T-helper 22 cell (primary cell): ENCODE measurements at places on chromosomes 2 and 18.

GRCh38 chr2:43787895-43788294, 14.1 kb downstream of the DYNC2LI1 start:
- no peak for DNase-seq

GRCh38 chr2:215137741-215138340, 585 bp downstream of the ABCA12 start:
- DNase-seq: no peak

DNA sequence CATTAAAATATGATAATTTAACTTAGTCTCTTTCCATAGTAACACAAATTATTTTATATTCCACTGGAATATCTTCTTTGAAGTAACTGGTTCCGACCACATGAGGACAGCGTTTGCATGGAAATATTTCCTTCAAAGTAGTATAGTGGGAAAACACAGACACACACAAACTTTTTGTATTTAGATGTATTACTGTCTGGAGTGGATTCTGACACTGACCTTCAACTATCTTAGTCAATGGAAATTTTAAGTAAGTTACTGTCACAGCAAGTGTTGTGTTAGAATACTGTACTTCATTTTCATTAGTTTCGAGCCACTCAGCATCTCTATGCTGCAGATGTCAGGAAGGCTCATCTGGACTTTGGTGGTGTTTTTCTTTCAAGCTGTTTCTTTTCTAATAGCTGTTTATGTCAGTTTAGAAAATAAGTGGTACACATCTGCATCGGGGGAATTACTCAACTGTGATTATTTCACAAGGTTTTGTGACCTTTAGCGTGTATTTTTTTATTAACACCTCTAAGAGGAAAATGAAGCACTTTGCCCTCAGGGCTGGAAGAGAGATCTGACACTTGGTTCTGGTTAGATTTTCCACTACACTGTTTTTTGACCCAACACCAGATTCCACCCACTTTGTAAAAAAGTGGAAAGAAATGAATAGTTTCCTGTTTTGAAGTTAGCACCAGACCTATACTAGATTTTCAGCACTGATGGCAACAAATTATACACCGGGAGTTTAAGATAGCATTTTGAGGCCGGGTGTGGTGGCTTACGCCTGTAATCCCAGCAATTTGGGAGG, 18.9 kb upstream of the THOC1 start:
- DNase-seq: no peak

- no peak for DNase-seq
Measured at GRCh38 chr18:27825689-27826088, 351.2 kb downstream of the CDH2 start.

DNA sequence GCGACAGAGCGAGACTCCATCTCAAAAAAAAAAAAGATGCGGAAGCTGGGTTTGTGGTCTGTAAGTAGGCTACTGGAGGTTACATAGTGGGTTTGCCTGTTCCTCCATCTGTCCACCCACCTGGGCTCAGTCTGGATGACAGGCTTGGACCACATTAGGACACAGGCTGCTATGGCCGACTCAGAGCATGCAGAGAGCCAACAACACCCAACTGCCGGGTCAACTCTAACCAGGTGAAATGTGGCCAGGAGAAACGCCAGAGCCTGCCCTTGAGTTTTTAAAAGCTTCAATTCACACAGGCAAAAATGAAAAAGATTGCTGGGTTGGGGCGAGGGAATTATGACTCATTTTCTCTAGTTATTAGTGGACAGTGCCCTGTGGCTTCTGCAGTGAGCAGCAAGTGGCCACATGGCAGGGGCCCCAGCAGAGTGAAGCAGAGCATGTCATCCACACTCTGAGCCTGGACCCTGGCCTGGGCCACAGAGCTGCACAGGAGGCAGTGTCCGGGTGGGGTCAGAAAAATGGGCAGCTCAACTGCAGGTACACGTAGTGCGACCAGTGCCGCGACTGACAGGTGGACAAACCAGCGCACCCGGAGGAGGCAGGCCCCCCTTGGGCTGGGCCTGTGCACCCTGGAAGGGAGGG, 67.4 kb downstream of the BIN1 start:
- no peak for DNase-seq

DNA sequence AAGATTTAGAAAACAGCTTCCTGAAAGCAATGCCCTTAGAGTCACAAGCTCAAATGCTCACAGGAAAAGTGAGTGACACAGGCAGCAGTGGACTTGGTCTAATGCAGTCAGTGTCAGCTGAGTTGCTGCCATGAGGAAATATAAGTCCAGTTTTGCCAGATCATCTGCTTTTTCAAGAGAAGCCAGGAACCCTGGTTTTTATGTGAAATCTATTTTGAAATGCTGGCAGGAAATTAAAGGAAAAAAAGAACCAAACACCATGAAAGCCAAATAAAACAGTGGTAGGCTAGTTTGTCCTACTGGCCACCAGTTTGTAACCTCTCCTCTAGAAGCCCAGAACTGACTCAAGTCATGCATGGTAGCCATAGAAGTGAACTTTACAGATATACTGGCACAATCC, 109.2 kb downstream of the THADA start:
- no peak for DNase-seq

GRCh38 chr2:212618636-212619035, 80.0 kb upstream of the ERBB4 start:
- DNase-seq: no peak

- no peak for DNase-seq
Measured at GRCh38 chr2:128520340-128520739, 201.7 kb upstream of the HS6ST1 start.

GRCh38 chr2:5125017-5125730, 567.0 kb upstream of the SOX11 start:
- no peak for DNase-seq

- no peak for DNase-seq
Measured at GRCh38 chr2:138219961-138220360, 255.7 kb downstream of the HNMT start.

- no peak for DNase-seq
Measured at GRCh38 chr2:220775856-220776488, 796.1 kb downstream of the EPHA4 start.

- no peak for DNase-seq
Measured at GRCh38 chr2:168294409-168294808, 47.0 kb upstream of the STK39 start.

DNA sequence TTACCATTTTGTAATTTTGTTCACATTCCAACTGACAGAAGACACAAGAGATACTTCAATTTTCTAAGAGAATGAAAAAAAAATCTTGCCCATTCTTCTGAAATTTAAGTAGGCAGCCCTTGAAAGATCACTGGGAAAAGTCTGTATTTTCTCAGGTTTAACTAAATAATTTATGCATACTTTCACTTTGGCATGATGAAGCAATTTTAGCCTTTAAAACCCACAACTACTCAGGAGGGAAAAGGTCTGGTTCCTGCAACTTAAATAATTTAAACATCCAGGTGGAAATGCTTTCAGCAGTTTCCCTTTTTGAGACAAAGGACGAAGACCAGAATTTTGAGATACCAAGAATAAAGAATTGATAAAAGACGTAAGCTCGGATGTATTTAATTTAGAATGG, 61.4 kb downstream of the ZEB2 start:
- no peak for DNase-seq

GRCh38 chr18:12417687-12418086, 10.0 kb downstream of the PRELID3A start:
- no peak for DNase-seq

DNA sequence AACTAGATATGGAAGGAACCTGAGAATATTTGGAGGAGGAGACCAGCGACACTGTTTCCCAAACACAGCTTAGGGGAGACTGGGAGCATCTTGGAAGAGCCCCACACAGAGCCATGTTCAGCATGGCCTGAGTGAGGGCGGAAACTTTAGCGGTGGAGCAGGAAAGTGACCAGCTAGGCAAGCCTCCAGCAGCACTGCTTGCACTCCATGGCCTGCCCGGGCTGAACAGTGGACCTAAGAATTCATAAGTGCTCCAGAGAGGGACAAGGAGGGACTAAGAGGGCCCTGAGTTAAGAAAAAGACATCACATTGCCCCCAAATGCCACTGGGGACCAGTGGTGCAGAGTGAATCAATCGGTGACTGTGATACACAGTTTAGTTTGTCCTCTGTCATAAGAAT, 566.4 kb downstream of the TNS1 start:
- no peak for DNase-seq

DNA sequence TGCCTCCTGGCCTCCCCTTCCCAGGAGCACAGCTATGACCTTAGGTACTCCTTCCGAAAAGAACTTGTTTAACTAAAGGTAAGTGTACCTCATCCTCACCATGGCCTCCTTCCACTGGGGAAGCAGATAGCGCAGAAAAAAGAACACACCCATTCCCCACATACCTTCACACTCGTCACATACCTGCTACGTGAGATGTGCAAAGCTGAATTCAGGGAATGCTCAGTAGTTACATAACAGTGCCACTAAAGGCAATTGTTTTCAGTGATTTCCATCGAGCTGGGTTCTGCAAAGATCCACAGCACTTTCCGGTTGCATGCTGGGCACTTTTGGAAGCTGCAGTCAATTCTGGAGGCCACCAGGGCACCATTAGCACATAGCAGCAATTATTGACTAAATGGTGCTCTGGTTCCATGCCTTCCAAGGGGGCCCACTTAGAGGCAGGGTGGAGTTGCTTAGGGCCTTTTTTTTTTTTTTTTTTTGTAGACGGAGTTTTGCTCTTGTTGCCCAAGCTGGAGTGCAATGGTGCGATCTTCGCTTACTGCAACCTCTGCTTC, 41.0 kb downstream of the PAX8 start:
- DNase-seq: no peak

GRCh38 chr2:46747297-46747818, 168.2 kb downstream of the MCFD2 start:
- no peak for DNase-seq

- no peak for DNase-seq
Measured at GRCh38 chr2:121149384-121149783, 135.6 kb downstream of the TFCP2L1 start.

GRCh38 chr2:240277807-240278522, 137.5 kb upstream of the OTOS start:
- DNase-seq: no peak

DNA sequence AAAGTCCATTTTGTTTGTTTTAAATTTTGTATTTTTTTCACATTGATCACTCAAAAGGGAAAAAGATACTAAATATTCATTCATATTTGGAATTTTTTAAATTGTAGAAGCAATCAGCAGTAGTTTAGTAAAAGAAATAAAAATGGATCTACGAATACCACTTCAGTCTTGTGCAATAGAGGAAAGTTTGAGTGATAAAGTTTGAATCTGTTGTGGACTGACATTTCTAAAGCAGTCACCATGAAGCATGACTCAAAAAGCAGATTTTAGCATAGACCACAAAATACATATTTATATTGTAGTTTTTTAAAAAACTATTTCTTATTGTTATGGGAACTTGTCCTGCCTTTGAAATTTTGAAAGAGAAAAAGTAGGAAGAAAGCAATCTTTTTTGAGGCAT, 520.5 kb upstream of the ZEB2 start:
- DNase-seq: no peak

DNA sequence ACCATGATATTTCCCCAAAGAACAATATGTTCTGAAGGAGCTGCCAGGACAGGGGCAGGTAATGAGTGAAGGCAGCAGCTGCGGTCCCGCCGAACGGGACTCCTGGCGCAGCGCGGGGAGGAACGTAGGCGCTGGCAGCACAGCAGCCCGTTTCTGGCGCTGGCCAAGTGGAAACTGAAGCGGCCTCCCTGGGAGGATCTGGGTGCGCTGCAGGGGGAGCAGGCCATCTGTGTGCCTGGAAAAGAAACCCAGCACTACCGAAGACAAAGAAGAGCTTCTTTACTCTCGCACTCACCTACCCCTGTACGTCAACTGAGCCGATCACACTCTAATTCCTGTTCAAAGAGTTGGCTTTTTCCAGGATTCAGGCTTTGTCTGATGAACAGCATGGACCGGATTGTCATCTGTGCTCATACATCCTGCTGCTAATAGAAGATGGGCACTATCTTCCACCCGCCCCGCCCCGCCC, 11.8 kb downstream of the G6PC2 start:
- DNase-seq: no peak

DNA sequence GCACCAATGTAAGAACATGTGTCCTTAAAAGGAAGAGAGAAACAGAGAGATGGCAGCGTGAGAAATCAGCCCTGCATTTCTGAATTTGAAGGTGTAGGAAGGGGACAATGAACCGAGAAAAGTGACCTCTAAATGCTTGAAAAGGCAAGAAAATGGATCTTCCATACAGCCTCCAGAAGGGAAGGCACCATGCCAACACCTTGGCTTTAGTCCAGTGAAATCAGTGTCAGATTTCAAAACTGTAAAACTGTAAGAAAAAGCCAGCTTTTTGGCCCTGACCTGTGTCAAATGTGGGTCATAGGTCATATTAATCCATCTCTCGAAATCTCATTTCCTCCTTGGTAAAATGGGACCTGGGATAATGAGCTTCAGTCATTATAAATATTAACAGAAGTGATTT, 762.3 kb downstream of the DCDC2C start:
- DNase-seq: no peak

DNA sequence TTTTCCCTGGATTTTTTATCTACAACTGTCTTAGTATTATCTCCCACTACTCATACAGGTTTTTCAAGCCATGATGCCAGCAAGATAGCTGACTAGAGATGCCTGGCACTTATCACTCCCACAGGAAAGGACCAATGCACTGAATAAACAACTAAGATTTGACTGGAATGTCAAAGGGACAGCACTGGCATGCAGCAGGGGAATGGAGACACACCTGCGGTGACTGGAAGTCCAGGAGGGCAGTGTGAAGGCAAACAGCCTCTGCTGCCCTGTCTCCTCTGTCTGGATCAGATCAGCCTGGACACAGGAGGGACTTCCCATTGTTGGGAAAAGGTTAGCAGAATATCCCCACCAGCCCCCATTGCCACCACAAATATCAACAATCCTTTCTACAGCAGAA, 85.1 kb downstream of the TMEM237 start:
- no peak for DNase-seq

- DNase-seq: no peak
Measured at GRCh38 chr2:178271094-178271493, 76.8 kb downstream of the OSBPL6 start.

GRCh38 chr2:72623481-72623880, 202.4 kb downstream of the EXOC6B start:
- DNase-seq: no peak

DNA sequence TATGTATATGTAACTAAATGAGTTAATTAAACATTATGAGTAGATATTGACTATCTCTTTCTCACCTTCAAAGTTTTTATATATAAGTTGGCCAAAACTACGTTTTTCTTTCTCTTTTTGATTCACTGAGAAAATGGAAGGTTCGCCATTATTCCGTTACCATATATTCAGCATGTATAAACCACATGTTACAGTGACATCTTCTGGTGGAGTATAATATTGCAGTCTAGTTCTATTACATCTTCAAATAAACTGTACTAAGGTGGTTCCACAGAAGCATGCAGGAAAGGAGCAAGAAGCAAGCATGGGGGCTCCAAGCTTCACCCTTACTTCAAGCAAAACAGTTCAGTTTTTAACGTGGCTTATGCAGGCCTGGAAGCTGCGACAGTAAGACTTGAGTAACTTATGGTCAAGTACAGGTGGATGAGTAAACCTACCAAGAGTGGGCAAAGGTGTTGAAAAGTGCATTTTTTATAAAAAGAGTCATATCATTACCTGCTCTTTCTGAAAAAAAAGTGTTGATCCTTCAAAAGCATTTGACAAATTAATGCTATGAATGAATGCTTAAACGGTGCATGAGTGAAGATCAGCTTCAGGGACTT, 129.8 kb upstream of the RAB6C start:
- no peak for DNase-seq
